ENCODE measurements at places on chromosomes 3 and 15. TPM values are rescaled to one million over a fixed set of nuclear protein-coding genes. Genes with fewer than 3 reads are reported as not detected.

DNA sequence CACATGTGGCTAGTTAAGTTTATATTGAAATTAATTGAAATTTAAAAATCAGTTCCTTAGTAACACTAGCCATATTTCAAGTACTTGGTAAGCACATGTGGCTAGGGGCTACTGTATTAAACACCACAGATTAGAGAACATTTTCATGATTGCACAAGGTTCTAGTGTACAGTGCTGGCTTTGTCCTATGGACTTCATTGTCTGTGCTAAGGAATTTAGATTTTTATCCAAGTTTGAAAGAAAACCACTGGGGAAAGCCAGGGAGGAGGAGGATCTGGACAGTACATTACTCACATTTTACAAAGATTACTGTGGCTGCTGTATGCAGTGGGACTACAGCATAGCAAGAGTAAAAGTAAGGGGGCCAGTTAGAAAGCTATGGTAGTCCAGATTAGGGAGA, 13.9 kb downstream of the STAC start:
- DNase-seq, result no peak

DNA sequence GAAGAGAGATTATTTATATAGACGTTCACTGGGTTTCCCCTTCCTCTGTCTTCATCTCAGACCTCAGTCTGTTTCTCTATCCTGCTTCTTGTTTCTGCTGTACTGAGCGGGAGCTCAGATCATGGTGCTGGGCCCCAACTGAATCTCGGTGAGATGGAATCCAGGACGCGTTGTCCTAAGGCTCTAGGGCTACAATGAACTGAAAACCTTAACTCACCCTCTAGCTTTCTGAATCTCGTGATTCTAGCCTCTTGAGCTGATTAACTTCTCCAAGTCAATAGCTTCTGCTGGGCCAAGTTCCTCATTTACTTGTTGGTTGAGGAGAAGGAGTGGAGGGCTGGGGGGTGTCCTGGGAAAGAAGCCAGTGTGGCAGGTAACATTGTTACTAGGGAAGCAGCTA, 32.7 kb upstream of the MAP3K13 start:
- DNase-seq, result no peak

DNA sequence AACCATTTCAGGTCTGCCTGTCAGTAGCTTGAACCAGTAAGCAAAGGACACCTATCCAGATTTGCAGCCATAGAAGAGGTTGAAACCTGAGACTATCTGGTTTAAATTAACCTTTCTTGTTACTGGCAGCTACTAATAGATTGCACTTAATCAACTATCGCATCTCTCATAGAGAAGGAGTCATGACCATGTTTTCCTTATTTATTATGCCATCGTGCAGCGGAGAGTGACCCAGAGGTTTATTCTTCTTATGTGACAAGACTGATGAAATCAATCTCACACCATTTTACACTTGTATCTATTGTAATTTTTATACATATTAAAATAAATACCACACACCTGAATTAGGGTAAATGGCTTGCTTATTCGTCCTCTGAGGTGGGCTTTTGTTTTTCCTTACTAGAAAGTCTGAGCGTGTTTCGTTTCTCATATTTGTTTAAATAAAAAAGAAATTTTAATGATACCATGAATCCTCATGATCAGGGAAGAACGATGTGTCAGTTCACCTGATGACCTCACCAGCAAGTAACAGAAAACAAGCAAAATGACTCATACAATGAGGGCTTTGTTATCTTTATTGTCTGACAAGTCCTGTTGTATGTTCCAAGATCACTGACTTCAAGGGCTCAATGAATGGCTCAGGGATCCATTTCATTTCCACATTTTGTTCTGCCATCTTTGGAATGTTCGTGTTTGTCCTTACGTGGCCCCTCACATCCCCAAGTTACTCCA, 379.5 kb upstream of the DPH6 start:
- no peak for DNase-seq

DNA sequence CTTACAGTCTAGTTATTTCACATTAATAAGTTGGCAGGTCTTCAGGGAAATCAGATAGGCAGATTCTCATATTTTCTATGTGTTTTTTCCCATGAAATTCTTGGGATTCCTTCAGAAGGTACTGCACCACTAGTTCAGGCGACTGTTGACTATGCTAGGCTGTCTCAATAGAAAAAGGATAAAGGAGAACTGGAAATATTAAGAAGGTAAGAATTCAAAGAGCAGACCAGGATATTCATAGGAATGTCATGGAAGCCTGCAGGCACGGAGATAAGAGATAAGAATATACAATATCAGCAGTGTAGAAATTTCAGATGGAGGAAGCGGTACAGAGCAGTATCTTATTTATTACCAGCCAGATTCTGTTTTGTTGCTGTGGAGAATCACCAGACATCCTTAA, 432.1 kb upstream of the MDFIC2 start:
- DNase-seq, result no peak

DNA sequence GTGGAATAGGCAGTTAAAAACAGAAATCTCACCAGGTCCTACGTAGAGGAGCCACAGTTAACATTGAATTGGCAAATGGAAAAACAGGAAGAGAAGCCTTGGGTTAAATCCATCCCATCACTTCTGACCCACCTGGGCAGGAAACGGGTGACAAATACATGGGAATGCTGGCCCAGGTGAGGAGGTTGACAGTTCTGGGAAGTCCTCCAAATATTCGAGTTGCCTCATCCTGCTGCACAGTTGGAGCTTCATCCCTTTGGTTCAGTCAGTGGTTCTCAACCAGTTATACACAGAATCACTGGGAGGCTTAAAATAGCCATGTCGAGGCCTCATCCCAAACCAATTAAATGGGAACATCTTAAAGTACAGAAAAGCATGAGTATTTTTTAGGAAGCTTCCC, 5.3 kb downstream of the MYZAP start:
- DNase-seq, result no peak

DNA sequence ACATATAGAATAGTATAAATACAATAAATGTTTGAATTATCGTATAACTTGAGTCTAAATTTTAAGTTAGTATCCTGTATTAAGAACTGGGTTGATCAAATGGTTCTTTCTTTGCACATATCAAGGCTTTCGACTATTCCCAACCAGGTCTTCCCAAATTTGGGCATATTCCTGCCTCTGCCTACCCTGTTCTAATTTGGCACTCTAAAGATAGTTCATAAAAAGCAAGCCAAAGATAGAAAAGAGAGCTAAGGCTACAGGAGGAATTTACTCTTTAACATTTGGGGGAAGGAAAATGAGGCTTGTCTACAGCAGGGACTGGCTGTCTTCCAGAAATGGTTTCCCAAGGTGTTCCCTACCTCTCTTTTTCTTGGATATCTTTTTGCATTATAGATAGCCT, 36.1 kb downstream of the SLC35A5 start:
- no peak for DNase-seq

GRCh38 chr3:38960953-38961622, 90.7 kb downstream of the SCN11A start:
- peak; percentile 55 for DNase-seq

GRCh38 chr3:48504051-48504946, at the start of gene SHISA5:
Gene SHISA5, minus strand, starts transcription at chr3:48504174. Its CDS starts 80 bp downstream, at chr3:48504094.
- DNase-seq, result peak; percentile 80

- no peak for DNase-seq
These were observed 176.3 kb downstream of the ZMAT3 start for GRCh38 chr3:178895178-178895789.

GRCh38 chr3:115423170-115423569, 200.1 kb upstream of the GAP43 start:
- no peak for DNase-seq

DNA sequence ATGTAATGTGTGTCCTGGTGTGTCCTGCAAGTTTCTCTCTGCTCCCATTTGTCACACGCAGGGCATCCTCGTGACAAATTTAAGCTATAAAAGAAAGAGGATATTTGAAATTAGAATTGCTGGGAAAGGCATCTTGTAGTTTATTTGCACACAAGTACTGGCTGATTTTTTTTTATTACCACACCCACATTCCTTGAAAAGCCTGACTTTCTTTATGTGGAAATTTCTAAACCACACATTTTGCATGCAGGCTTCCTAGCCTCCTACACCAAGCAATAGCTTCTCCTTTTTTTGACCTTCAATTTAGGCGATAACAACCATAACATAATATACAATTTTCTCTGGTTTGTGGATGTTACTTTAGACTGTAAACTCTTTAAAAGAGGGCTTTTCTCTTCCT, 126.1 kb downstream of the SERPINI1 start:
- no peak for DNase-seq

DNA sequence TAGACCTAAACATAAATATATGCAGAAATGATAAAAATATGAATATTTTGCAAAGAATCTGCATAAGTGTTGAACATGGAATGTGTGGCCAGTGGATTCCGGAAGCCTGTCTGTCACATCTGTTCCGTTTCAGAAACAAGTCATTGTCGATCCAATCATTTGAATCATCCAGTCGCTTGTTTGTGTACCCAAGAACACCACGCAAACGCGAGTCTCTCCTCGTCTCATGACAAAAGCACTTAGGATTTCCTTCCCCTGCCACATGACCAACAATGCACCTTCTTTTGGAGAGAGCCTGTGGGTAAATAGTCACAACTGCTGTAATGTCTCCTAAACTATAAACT, 80.2 kb downstream of the FMN1 start:
- DNase-seq, result no peak

DNA sequence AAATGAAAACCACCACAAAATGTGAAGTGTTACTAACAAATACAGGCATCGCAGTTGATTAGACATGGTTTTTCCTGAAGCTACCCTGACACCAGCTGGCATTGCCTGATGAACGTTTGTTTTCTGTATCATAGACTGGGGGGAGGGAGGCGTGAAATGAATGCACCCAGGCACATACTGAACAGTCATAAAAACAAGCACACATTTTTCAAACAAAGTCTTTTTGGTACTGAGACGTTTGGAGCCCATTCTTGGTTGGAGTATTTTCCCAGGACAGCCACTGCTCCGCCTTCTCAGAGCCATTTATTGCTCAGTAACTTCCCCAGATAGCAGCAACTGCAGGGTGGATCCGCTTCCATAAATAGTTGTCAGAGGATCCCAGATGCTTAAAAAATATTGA, 52.4 kb downstream of the KLF13 start:
- DNase-seq, result no peak

- no peak for DNase-seq
These were observed 27.8 kb downstream of the SHQ1 start for GRCh38 chr3:72820415-72820814.

GRCh38 chr3:50274371-50275104, 4.3 kb upstream of the LSMEM2 start:
- peak; percentile 86 for DNase-seq

Gene GTF2A2
- 83.1 TPM for total RNA-seq

Gene PIK3R4
- total RNA-seq, result 65.8 TPM

Gene DUOXA2
- total RNA-seq, result not detected

Gene WDR93
- 0.51 TPM for total RNA-seq

Gene EFCC1
- 1.5 TPM for total RNA-seq

Gene NR2E3
- total RNA-seq, result 0.28 TPM

Gene SETD2
- total RNA-seq, result 35.4 TPM

Data from neural progenitor cell (in vitro differentiated cells).